ENCODE measurements at places on chromosomes 2 and 18.

GRCh38 chr18:25187521-25188192, 164.3 kb downstream of the ZNF521 start:
- DNase-seq: no peak

DNA sequence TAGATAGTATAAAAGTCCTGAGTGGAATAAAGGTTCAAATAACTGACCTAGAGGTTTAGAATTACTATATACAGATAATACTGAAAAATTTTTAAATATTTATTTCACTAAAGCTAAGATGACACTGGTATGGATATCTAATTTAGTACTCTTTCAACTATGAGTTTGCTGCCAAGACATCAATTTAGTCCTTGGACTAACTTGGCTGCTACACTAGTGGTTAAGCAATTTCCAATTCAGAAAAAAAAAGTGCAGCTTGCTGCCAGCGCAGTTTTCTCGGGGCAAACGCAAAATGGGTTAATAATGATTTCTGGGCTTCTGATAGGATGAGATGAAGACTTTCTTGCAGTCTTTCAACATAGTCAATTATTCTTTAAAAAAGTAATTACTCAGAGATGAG, 10.8 kb downstream of the BUB1 start:
- DNase-seq: no peak

DNA sequence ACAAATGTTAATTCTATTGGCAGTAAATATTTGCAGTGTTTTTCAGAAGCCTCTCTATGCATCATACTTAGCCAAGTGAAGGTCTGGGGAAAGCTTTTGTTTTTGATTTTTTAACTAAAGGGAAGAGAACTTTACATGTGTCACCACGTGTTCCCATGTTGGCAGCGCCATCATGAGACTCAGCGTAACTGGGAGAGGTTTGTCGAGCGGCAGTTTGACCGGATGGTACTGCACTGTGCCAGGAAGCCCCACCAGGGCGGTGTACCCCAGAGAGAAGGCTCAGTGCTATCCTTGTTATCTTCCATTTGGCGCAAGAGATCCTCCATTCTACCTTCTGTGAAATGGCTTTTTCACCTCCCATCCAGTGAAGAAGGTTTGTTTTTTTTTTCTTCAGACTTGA, 38.5 kb downstream of the KIF5C start:
- no peak for DNase-seq

GRCh38 chr2:133086176-133086575, 416.2 kb upstream of the LYPD1 start:
- no peak for DNase-seq

GRCh38 chr2:143193121-143193520, 63.9 kb downstream of the ARHGAP15 start:
- no peak for DNase-seq

GRCh38 chr2:67574230-67574629, 177.1 kb downstream of the ETAA1 start:
- DNase-seq: no peak

DNA sequence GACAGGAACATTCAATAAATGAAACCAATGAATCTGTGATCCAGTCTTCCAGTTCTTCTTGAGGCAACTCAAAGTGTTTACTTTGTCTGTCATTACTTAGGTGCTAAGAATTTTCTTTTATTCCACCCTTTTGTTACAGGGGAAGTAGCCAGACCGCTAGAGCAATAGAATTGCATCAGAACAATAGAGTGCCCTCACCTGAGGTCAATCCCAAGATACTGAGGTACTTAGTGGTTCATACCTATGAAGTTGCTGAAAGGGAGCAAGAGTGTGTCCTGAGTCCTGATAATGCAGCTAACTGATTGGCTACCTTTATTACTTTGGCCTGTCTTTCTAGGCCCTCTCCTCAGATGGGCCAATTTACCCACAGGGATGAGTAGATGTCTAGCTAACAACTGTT, 359.4 kb upstream of the KCNH7 start:
- no peak for DNase-seq

DNA sequence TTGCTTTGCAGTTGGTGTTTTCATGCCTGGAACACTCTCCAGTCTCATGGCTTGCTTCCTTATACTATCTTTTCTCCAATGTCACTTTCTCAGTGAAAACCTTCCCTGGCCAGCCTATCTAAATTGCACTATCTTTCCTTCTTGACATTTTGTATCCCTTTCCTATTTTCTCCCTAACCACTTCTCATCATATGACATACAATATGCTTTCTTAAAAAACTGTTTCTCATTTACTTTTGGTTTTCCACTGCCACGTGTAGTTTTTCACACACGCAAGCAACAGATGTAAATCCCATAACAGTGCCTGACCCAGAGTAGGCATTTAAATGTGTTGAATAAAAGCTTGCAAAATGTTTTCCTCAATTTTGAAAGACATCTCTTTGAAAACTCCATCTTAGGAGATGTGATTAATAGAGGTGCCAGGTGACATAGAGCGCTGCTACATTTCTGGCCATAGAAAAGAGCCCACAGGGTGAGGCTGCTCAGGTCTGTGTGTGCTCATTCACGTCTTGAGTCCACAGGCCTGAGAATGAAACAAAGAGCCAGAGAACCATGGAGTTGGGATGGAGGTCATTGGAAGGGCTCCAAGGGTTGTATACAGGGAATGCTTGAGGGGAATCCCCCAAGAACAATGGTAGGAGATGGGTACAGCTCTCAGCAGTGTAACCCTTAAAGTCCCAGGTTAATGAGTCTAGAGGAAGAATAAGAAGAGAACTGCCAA, 12.7 kb downstream of the ZNF24 start:
- no peak for DNase-seq

DNA sequence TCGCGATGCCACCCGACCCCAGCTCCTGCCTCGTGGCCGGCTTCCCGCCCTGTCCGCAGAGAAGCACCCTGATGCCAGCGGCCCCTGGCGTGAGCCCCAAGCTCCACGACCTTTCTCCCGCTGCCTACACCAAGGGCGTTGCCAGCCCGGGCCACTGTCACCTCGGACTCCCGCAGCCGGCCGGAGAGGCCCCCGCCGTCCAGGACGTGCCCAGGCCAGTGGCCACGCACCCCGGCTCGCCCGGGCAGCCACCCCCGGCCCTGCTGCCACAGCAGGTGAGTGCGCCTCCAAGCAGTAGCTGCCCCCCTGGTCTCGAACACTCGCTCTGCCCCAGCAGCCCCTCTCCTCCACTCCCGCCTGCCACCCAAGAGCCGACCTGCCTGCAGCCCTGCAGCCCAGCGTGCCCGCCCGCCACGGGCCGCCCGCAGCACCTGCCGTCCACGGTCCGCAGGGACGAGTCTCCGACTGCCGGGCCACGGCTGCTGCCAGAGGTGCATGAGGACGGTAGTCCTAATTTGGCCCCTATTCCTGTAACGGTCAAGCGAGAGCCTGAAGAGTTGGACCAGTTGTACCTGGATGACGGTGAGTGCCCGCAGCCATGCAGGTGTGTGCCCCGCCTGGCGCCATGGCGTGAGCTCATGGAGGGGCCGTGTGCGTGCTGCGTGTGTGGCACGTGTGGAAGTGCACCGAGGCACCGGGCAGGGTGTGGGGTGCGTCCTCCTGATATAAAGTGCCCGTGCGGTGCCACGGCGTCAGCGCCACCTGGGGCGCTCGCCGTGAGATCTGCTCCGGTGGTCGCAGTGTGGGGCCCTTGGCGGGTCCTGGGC, 90.8 kb downstream of the NFATC1 start:
- DNase-seq: no peak

All from activated T-helper 1 cell treated with Interleukin-2 at 50 U/mL for 16 hours (primary cell).